ENCODE measurements at places on chromosomes 3 and 15.

DNA sequence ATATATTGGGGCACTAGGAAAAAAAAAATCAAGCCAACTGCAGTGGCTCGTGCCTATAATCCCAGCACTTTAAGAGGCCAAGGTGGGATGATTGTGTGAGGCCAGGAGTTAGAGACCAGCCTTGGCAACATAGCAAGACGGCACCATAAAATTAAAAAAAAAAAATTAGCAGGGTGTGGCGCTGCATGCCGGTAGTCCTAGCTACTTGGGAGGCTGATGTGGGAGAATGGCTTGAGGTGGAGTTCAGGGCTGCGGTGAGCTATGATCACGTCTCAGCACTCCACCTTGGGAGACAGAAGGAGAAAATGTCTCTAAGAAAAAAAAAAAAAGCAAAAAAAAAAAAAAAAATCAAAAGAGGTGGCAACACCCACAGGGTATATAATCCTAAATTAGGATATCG lies 49.6 kb downstream of the INO80 start:
- DNase-seq = no peak

GRCh38 chr3:73107676-73108187 lies 46.3 kb downstream of the EBLN2 start:
- DNase-seq = no peak

GRCh38 chr3:15979495-15979894 lies 181.7 kb upstream of the ANKRD28 start:
- peak; percentile 56 for DNase-seq

DNA sequence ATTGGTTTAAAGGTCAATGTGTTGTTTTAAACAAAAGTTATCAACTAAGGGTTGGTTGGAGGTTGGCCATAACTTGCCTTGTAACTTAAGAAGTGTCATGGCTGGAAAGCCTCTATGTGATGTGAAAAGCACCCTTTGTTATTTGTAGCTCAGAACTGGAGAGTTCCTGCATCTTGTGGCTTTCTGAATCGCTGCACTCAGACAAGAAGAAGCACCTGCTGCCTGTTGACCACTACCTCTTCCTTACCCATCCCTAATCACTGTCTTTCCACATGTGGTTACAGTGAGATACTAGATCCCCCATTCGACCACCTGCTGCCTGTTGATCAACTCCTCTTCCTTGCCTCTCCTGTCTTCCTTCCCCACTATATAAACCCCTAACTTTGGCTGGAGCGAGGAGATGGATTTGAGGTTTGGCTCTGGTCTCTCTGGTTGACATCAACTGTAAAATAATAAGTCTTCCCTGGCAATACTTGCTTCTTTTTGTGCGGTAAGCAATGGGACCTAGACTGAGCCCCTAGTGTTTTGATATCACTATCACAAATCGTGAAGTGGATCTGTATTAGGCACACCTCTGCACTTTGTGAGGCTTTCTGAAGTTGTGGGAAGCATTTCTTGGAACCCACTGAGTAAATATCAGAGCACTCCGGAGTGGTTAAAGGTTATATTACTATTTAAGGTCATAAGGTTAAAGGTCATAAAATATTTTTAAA lies 13.8 kb downstream of the RPL39L start:
- no peak for DNase-seq

GRCh38 chr3:154783521-154783931 lies 296.6 kb upstream of the MME start:
- DNase-seq = peak; percentile 85

DNA sequence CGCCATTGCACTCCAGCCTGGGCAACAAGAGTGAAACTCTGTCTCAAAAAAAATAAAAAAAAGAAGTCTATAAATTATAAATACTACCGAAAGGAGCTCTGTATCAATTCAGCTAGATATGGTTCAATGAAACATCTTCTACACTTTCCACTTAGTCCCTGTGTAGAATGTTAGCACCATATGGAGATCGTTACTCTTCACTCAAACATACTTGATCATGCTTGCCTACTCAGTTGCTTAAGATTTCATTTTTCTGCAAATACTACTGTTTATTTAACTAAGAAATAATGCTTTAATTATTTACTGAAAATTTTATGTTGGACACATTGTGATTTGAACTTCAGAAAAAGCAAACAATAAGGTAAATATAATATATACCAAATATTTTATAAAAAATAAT lies 17.1 kb upstream of the NANOGP8 start:
- no peak for DNase-seq

DNA sequence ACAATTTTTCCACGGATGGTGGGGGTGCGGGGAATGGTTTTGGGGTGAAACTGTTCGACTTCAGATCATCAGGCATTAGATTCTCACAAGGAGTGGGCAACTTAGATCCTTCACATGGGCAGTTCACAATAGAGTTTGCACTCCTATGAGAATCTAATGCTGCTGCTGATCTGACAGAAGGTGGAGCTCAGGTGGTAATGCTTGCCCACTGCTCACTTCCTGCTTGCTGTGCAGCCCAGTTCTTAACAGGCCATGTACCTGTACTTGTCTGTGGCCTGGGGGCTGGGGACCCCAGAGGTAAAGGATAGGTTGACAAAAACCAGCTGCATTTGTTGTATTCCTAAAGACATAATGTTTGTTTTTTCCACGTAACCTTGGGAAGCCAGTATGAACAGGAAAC lies 16.0 kb downstream of the DZIP3 start:
- no peak for DNase-seq

GRCh38 chr3:63462732-63463131 lies 184.6 kb downstream of the SYNPR start:
- no peak for DNase-seq

Measured in inflammatory macrophage treated with lipopolysaccharide for 1 hour (primary cell).